ENCODE measurements at places on chromosomes 1 and 21. TPM values are rescaled to one million over a fixed set of nuclear protein-coding genes. Genes with fewer than 3 reads are reported as not detected.

- DNase-seq: peak; percentile 80
Measured at GRCh38 chr1:53470155-53470554, 11.0 kb downstream of the DMRTB1 start.

- no peak for DNase-seq
Measured at GRCh38 chr1:107523061-107523460, 382.2 kb downstream of the NTNG1 start.

- peak; percentile 63 for DNase-seq
Measured at GRCh38 chr1:43853161-43853921, 80.3 kb upstream of the ARTN start.

CLCNKA gene
- 0.32 TPM for total RNA-seq

DNA sequence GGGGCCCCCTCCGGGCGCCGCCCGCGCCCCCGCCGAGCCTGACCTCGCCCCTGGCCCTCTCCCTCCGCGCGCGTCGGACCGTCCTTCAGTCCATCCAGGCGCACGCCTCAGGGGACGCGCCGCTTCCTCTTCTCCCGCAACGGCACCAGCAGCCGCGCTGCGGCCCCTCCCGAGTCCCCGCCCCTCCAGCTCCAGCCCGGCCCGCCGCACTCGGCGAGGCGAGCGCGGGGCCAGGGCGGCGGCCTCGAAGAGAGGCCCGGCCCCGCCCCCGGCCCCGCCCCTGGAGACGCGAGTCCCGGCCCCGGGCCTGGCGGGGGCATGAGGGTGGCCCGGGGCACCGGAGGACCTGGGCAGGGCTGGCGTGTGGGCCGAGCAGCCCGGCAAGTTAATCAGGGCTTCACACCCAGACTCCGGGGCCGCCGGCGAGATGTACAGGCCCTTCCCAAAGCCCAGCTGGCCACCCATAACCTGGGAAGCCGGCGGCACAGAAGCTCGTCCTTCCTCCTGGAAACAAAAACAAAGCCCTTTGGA is at the start of gene IGSF3:
TSS of gene IGSF3 (minus strand) at position 159 of the 531 bp plus-strand sequence. CDS start 1,407 bp downstream, outside the sequence.
- peak; percentile 63 for DNase-seq

DNA sequence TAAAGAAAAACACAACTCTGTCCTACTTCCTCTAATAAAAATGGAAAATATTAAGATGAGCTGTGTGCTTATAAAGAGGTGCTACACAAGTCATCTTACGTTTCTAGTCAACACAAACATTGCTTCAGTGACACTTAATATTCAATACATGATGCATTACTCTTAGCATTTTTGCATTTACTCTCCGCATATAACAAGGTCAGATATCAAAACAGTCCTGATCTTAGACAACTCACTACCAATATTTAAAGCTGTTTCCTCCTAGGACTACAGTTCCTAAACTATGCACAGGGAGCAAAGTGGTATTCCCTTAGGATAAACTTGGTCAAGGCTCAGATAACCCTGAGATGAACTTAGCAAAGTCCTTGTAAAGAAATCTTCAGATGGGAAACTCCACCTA is 12.3 kb downstream of the RIT1 start:
- DNase-seq: no peak

VWA5B1 gene
- total RNA-seq: 2.1 TPM

GRCh38 chr1:24898909-24899439 is 31.1 kb downstream of the RUNX3 start:
- DNase-seq: no peak

MATN1 gene
- total RNA-seq: 0.12 TPM

TIAM1 gene
- total RNA-seq: 15.0 TPM

DNA sequence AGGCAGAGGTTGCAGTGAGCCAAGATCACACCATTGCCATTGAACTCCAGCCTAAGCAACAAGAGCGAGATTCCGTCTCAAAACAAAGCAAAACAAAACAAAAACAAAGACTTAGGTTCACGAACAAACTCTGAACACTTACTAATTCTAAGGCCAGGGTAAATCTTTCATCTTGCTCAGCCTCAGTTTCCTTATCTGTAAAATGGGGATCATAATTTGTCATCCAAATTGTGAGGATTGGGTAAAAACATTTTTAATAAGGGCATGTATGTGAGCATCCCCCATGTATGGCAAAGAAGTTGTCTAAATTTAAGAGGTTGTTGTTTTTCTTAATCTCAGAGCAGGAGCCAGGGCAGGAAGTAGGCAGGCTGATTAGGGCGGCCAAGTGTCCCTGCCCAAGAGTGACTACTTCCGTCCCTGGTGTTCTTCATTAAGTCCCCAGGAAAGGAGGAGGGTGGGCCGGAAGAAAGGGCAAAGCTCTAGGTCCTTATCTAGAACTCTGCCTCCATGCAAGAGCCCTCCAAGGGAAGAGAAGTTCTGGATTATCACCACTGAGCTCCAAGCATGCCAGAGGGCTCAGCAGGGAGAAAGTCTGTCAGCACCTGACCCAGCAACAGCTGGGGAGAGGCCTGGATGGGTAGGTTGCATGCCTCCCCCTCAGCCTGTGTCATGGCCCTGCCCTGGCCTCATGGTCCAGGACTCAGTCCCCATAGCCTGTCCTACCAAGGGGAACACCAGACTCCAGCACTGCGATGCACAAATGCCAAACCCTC is 49.9 kb upstream of the CLIC4 start:
- no peak for DNase-seq

- no peak for DNase-seq
Measured at GRCh38 chr1:198893763-198894444, 255.1 kb downstream of the PTPRC start.

DNA sequence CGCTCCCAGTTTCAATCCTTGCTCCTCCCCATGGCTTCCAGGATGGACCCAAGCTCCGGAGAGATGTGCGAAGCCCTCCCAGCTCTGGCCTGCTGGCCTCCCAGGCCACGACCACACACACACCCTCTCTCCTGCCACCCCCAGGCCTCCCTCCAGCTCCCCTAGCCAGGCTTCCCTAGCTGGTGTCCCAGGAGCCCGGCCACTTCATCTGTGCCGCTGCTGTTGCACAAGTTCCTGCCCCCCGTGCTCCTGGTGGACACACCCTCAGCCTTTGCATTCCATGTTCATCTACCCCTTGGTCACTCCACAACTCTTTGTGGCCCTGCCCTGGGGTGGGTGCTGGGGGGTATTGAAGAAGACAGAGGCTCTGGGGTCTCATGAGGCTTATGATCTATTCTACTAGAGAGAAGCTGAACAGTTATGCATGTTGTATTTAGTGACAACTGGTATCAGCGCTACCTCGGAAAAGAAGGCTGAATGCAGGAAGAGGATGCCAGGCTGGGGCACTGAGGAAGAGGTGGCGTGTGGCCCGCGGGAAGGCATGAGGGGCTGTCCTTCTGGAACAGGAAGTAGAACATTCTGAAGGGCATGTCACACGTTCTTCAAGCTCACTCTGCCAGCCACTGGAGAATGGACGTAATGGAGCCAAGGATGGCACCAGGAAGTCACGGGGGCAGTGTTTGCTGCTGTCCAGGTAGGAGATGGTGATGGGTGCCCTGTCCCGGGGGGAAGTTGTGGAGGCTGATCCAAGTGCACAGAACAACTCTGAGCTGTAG is 172.4 kb downstream of the PSMG1 start:
- DNase-seq: no peak

DNA sequence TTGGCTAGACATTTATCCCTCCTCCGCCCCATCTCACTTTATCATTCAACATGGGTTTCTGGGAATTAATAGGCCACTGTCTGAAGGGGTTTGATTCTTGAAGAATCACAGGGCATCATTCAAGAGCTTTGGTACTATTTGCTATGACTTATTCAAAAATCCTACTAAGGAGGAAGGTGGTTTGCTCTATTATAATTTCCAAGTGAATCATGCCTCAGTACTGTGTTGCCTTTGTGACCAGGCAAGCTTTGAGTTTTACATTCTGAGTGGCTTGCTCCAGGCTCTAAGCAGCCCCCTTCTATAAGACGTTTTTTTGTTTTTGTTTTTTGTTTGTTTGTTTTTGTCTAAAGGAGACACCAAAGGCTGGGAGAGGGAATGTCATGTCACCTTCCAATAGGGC is 2.6 kb downstream of the C1orf21 start:
- no peak for DNase-seq

DNA sequence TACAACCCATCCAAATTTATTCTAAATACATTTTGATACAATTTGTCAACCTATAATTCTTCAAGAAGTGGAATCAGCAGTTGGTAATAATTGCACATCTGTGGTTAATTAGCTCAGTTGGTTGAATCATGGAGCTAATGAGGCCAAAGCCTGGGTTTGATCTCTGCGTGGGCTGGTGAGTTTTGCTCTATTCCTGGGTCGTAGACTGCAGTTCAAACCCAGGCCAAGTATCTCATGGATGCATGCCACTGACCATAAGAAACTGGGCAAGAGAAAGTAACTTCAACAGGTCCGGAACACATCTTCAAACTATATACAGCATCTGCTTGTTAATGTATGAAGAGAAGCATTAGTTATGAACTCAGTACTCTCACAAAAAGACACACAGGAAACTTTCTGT is 779.7 kb downstream of the USP25 start:
- no peak for DNase-seq

DNA sequence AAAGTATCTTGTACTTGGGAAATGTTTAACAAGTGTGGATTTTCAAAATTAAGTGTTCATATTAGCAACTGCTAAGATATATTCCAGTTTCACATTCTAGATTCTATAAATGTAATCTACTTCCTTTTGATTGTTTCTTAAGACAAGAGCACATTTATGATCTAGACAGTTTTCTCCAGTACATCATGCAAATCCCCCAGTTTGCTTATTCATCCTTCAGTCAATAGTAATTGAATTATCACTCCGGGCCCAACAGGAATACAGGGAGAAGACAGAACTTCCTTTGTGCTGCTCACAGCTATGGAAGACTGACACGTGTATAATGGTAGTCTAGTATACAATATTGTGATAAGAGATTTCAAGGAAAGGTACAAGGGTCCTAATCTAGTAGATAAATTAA is 14.5 kb downstream of the PLA2G4A start:
- no peak for DNase-seq

DNA sequence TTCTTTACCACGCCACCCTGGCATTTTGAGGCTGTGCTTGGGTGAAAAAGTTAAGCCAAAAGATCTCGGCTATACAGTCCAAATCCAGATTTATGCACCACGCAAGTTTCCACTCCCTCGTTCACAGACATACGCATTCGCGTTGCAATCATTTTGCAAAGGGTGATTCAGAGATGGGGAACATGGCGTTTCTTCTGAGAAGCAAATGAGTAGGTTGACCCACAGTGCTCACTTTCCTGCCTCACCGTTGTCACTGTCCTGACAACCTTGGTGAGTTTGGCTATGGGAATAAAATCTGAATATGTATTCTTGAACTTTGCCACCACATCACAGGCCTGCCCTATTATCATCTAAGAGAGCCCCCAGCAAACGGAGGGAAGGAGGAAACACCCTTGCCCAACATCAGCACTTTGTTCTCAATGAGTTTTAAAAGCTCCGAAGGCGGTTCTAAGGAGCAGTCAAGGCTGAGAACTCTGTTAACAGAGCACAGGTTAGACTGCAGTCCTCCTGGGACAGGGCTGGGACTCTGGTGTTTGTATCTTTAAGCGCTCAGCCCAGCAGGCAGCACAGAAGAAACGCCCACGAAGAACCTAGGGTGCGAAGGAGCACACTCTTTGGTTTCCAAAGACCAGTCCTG is 86.4 kb downstream of the RUNX1 start:
- DNase-seq: no peak

- DNase-seq: no peak
Measured at GRCh38 chr1:186438567-186438966, 22.3 kb downstream of the PDC start.

- DNase-seq: peak; percentile 87
Measured at GRCh38 chr1:201649761-201650622, 111.1 kb downstream of the NAV1 start.

GRCh38 chr1:3251099-3251806 is 182.2 kb downstream of the PRDM16 start:
- no peak for DNase-seq

SERPINC1 gene
- 1.2 TPM for total RNA-seq

DNA sequence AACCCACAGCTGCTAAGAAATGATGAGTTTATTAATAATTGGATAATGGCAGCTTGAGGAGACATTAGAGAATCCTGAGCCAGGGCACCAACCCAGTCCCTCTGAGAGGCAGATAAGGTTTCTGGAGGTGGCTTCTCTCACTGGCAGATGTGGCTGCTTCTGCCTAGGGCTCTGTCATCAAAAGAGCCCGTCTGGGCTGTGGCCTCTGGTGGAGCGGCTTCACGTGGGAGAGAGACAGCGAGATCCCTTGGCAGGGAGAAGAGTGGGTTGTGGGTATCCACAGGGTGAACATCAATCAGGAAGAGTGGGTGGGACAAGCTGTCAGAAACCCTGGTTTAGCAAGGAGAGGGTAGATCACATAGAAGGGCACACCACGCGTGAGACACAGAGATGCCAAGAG is 30.0 kb downstream of the VWA5B1 start:
- no peak for DNase-seq

DNA sequence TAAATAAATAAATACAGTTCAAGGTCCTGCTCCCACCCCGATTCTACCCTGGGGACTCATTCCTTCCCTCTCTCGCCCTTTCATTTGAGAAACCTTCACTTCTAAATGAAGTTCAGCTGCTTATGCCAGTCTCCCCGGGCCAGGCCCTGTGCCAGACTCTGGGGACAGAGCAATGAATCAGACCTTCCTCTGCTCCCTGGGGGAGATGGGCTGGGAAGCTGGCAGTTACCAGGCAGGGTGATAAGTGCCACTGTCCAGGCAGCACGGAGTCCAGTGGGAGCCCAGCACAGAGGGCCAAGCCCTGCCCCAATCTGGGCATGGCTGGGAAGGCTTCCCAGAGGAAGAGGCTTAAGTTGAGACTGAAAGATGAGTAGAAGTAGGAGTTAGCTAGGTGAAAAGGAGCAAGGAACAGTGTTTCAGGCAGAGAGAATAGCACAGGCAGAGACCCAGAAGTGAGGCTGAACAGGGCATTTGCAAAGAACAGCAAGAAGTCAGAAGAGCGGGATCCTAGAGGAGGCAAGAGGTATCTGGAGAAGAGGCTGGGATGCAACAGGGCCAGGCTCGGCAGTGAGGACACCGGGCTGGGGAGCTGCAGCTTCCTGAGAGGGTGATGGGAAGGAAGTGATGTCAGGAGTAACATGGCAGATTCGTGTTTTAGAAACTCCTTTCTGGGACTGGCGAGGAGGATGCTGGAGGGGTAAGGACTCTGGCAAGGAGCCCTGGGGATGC is 13.5 kb downstream of the KCNQ4 start:
- DNase-seq: peak; percentile 33

DNA sequence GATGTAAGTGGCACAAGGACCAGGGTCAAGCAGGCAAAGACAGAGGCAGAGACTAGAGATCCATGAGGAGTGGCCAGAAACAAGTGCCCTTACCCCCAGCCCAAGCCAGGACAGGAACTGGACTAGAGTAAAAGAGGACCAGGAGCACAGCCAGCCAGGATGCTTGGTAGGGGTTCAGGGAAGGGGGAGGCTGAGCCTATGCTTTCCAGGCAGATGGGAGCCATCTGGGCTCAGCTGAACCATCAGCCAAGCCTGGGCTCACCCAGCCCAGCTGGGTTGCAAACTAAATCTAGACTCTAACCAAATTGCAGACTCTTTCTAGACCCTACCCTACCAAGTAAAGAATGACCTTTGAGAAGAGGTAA is 15.2 kb downstream of the PDZK1IP1 start:
- no peak for DNase-seq

DNA sequence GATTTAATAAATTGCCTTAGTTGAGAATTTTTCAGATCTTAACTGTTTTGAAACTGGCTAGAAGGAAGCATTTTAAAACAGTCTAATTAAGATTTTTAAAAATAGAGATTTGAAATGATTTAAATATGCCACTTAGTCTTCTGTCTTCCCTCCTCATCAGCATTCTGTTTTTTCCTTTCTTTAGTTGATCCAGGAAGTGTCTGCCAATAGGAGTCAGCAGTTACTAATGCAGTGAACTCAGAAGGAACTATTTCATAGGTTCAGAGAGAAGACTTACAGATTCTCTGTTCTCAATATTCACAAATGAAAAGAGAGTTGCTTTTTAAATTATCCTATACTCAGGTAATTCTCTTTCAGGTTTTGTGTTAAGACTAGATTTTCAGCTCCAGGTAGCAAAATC is 84.5 kb downstream of the RPS6KC1 start:
- no peak for DNase-seq
